ENCODE measurements at places on chromosomes 2 and 18. TPM values are rescaled to one million over a fixed set of nuclear protein-coding genes. Genes with fewer than 3 reads are reported as not detected.

LDAH gene
- total RNA-seq = 17.0 TPM

DSC1 gene
- not detected for total RNA-seq

HOXD8 gene
- not detected for total RNA-seq

DNA sequence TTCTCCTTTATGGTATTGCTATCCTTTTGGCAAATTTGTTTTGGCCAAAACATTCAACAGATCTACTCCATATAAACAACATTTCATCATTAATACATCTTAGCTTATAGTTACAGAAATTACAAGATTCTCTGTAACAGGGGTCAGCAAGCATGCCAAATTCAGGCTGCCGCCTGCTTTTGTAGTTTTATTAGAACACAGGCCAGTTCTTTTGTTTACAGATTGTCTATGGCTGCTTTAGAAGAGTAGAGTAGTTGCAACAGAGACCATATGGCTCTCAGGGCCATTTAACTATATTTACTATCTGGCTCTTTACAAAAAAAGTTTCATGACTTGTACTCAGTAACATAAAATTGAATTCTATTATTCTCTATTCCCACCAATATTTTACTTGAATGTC is 53.9 kb downstream of the LNPK start:
- no peaks in the 10 kb centered on the region for H3K27me3 ChIP-seq
- H3K4me3 ChIP-seq = no peak overlapping the region
- peaks cover 3% of the 10 kb centered on the region for H3K36me3 ChIP-seq
- no peak overlapping the region for H3K27ac ChIP-seq
- no peak for DNase-seq
- no peaks in the 10 kb centered on the region for H3K4me1 ChIP-seq

DNA sequence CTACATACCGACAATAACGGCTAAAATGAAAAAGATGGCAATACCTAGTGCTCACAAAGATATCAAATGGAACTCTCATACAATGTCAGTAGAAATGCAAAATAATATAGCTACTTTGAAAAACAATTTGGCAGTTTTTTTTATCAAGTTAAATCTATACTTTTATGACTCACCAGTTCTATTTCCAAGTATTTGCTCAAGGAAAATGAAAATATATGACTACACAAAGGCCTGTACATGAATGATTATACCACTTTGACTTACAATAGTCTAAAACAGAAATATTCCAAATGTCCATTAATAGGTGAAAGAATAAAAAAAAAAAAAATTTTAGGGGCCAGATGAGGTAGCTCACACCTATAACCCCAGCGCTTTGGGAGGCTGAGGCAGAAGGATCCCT is 219.8 kb downstream of the ZRANB3 start:
- no peaks in the 10 kb centered on the region for H3K27me3 ChIP-seq
- H3K4me3 ChIP-seq = no peak overlapping the region
- H3K4me1 ChIP-seq = no peaks in the 10 kb centered on the region
- no peak overlapping the region for H3K27ac ChIP-seq
- H3K36me3 ChIP-seq = peaks cover 9% of the 10 kb centered on the region
- DNase-seq = no peak

DNA sequence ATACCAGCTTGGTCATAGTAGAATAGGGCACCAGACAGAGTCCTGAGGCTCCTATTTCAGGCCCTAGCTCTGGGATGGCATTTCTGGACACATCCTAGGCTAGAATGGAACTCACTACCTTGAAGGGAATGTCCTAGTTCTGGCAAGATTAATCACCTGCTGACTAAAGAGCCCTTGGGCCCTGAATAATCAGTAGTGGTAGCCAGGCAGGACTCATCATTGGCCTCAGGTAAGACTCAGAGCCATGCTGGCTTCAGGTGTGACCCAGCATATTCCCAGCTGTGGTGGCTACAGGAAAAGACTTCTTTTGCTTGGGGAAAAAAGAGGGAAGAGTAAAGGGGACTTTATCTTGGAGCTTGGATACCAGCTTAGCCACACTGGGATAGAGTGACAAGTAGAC is 131.0 kb upstream of the SRD5A2 start:
- peaks cover 10% of the 10 kb centered on the region for H3K27me3 ChIP-seq
- no peaks in the 10 kb centered on the region for H3K4me1 ChIP-seq
- H3K27ac ChIP-seq = no peak overlapping the region
- no peak overlapping the region for H3K4me3 ChIP-seq
- no peaks in the 10 kb centered on the region for H3K36me3 ChIP-seq
- DNase-seq = no peak

- peak overlapping the region; percentile 94 for H3K27ac ChIP-seq
- peak overlapping the region; percentile 90 for H3K4me3 ChIP-seq
- H3K4me1 ChIP-seq = peaks cover 24% of the 10 kb centered on the region
Observed at GRCh38 chr18:9135081-9135911, 1.3 kb upstream of the ANKRD12 start.

DNA sequence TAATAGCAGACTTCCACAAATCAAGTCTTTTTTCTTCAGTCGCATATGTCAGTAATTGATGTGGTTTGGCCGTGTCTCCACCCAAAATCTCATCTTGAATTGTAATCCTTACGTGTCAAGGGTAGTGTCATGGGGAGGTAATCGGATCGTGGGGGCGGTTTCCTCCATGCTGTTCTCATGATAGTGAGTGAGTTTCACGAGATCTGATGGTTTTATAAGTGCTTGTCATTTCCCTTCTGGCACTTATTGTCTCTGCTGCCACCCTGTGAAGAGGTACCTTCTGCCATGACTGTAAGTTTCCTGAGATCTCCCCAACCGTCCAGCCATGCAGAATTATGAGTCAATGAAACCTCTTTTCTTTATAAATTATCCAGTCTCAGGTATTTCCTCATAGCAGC is 478.8 kb downstream of the PTPRM start:
- no peak overlapping the region for H3K27ac ChIP-seq
- H3K4me3 ChIP-seq = no peak overlapping the region
- H3K27me3 ChIP-seq = no peaks in the 10 kb centered on the region
- H3K36me3 ChIP-seq = peaks cover 12% of the 10 kb centered on the region
- peak; percentile 28 for DNase-seq

DNA sequence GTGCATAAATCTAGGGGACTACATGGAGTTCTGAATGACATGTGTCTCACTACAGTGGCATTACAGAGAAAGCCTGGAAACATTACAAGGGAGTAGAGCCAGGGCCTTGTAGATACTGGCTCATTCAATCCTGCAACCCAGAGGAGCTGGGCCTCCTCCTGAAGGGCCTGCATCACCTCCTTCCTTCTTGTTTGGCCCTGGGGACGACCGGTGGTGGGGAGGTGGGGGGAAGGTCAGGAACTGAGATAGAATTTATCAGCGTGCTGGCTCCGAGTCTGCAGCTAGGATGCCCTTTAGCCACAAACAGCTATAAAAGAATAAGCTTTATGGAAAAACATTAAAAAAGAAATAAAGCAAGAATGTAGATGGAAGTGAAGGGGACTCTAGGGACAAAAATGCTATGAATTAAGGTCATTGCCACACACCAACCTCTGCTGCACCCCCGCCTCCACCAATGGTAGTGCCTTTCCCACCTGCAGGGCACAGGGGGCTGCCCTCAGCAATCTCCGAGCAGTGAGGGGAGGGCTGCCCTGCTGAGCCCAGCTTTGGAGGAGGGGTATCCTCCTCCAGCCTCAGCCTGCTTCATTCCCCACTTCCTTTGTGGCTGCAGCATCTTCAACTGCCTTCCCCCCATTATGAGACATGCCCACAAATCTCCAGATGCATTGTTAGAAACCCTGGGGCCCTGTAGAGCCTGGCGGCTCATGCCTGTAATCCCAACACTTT is 149.0 kb downstream of the MSH2 start:
- DNase-seq = no peak
- H3K36me3 ChIP-seq = no peaks in the 10 kb centered on the region
- peaks cover 35% of the 10 kb centered on the region for H3K27me3 ChIP-seq
- H3K4me3 ChIP-seq = no peak overlapping the region
- H3K27ac ChIP-seq = no peak overlapping the region

- DNase-seq = no peak
- no peaks in the 10 kb centered on the region for H3K27me3 ChIP-seq
- peaks cover 6% of the 10 kb centered on the region for H3K4me1 ChIP-seq
- no peak overlapping the region for H3K4me3 ChIP-seq
Observed at GRCh38 chr2:156326526-156327095, 5.9 kb downstream of the NR4A2 start.

DNA sequence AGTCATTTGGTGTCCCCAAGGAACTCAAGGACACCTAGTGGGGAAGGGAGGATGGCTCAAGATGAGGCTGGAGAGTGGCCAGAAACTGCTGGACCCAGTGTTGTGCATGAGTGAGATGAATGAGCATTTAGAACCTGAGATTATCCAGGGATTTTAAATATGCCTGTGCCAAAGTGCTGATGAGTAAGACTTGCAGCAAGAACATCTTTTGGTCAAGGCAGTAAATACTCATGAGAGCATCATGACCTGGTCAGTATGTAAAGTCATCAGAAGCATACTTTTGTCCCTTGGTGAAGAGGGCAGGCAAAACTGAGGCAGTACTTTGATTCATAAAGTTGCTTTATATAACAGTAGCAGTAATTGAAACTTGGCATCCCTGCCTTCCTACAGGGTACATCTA is 3.1 kb upstream of the SPP2 start:
- no peak for DNase-seq
- no peaks in the 10 kb centered on the region for H3K27me3 ChIP-seq
- H3K4me3 ChIP-seq = no peak overlapping the region
- no peaks in the 10 kb centered on the region for H3K36me3 ChIP-seq
- no peak overlapping the region for H3K27ac ChIP-seq

Data from MCF 10A (cell line).